ENCODE measurements at places on chromosomes 4 and X.

DNA sequence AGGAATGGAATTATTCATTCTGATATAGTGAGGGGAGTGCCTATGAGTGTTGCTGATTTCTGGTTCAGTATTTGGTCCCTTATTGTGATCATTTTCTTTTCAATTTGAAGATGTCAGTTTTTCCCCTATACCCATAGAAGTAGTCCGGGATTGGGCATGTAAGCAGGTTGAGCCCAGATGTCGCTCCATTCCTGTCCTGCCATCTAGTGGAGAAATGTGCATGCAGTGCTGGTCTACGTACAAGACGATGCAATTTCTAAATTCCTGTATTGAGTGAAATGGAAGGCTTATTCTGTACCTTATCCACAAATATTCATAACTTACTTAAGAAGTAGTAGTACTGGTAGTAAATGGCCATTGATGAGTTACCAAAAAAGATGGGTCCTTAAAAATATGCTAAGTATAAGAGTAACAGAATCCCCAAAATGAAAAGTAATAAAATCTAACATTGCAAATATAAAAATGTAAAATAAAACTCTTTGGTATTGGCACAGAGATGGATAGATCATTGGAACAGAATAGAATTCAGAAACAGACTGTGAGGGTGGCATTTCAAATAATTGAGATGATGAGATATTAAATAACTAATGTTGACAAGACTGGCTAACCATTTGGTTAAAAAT lies 60.9 kb downstream of the UGT8 start:
- DNase-seq = no peak

DNA sequence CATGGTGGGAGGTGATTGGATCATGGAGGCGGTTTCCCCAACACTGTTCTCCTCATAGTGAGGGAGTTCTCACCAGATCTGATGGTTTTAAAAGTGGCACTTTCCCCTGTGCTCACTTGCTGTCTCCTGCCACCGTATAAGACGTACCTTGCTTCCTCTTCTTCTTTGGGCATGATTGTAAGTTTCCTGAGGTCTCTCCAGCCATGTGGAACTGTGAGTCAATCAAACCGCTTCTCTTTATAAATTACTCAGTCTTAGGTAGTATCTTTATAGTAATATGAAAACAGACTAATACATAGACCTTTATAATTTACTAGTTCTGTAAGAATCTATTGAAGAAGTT lies 82.5 kb upstream of the PITX2 start:
- no peak for DNase-seq

- no peak for DNase-seq
Measured at GRCh38 chr4:6359536-6360308, 90.1 kb downstream of the WFS1 start.

GRCh38 chr4:663438-664428 lies 10.3 kb downstream of the ATP5ME start:
- peak; percentile 67 for DNase-seq

DNA sequence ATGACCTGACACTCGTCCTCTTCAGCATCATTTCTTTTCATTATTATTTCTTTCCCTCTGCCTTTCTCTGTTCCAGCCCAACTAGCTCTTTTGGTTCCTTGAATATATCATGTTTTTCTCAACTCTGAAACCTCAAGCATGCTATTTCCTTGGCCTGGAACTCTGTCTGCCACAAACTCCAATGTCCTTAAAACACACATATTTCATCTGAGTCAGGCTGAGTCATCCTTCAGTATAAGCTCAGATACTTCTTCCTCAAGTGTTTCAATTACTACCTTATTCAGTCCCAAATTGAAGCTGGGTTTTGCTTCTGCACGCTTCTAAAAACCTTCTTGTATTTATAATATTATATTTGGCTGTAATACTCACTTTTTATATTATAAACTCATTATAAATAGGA lies 424.2 kb downstream of the PDGFC start:
- no peak for DNase-seq

- DNase-seq = no peak
Measured at GRCh38 chrX:23661671-23662070, 5.6 kb upstream of the PRDX4 start.

DNA sequence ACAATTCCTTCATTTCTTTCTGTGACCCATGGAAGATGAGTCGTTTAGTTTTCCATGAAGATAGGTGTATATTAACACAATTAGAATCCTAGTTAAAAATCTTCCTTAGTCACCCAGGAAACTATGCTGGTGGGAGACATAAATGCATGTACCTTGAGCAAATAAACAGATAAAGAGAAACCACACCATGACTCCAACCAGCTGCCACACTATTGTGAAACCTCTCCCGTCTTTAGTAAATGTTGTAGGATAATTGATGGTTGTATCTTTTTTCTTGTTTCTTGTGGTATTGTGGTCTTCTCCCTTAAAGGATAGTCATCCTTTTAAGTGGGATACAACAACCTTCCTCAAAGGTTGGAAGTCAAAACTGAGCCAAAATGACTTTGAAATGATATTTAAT lies 103.8 kb upstream of the LEF1 start:
- no peak for DNase-seq

DNA sequence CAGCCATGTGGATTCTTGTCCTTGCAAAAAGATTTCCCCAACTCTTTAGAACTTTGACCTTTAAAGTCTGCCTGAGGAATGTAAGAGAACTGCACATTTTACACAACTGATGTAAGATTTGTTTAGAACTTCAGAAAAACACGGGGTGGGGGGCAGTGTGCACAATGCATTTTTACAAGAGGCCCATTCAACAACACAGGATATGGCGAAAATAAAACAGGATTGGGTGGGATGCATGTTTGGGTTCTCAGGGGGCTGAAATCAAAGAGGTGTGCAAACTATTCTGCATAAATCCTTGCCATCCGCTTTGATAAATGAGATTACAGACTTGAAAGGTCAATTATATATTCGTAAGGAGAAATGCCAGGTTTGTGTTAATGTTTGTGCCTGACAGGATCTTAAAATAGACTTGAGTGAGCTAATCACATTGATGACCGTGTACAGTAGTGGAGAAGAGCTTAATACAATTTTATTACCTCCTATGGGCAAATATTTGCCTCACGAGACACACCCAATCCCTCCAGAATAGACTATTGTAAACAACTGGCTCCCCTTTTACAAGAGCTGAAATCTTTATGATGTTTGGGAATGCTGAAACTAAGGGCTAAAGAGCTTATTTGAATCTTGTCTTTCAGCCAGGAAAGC lies 184.1 kb upstream of the LEF1 start:
- no peak for DNase-seq

- no peak for DNase-seq
Measured at GRCh38 chr4:171983935-171984805, 171.0 kb downstream of the GALNTL6 start.

DNA sequence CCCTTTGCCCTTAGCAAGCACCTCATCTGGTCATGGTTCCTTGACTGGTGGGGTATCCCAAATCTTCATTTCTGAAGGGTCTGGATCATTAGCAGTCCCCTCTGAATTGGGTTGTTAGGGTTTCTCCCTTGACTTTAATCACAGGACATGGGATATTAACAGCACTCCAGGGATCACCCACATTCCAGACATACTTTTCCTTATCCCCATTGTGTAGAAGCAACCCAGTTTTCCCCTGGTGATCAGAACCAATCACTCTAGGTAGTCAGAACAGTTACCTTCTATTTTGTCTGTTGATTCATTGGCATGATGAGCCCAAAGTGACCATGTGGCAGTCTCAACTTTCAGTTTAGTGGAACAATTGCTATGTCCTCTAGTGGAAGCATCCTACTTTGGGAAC lies 29.1 kb upstream of the GRSF1 start:
- no peak for DNase-seq

- no peak for DNase-seq
Measured at GRCh38 chr4:99447079-99447478, 11.9 kb upstream of the ADH7 start.

DNA sequence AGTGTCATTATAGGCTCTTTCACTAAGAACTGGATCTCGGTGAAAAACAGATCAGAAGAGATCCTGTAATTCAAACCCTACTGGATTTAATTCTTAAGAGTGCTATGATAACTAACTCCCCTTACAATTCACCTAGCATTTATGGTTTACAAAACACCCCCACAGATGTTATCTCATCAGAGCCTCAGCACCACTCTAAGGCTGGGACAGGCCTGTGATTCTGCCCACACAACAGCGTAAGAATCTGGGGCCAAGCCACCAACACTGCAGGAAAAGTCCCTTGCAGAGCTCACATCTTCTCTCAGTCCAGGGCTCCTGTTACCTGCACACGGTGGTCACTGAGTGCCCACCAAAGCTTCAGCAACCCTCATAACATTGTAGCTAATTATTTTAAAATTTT lies 8.9 kb downstream of the MFAP3L start:
- DNase-seq = no peak

DNA sequence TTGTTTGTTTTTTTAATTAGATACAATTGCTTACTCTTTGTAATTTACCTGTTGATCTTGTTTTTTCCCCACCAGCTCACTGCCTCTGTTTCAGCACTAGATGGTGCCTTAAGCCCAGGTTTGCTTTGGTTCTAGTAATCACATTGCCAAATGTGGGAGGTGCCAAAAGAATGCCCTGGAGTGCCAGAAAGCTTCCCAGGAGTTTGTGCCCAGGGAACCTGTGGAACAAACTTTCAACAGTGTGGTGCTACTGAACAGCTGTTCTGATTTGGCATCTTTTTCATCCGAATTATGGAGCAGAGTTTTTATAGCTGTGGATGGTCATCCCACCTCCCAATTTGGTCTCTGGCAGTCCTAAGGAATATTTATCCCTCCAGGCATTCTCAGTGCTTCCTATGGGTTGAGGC lies 1000.7 kb downstream of the STIM2 start:
- no peak for DNase-seq

DNA sequence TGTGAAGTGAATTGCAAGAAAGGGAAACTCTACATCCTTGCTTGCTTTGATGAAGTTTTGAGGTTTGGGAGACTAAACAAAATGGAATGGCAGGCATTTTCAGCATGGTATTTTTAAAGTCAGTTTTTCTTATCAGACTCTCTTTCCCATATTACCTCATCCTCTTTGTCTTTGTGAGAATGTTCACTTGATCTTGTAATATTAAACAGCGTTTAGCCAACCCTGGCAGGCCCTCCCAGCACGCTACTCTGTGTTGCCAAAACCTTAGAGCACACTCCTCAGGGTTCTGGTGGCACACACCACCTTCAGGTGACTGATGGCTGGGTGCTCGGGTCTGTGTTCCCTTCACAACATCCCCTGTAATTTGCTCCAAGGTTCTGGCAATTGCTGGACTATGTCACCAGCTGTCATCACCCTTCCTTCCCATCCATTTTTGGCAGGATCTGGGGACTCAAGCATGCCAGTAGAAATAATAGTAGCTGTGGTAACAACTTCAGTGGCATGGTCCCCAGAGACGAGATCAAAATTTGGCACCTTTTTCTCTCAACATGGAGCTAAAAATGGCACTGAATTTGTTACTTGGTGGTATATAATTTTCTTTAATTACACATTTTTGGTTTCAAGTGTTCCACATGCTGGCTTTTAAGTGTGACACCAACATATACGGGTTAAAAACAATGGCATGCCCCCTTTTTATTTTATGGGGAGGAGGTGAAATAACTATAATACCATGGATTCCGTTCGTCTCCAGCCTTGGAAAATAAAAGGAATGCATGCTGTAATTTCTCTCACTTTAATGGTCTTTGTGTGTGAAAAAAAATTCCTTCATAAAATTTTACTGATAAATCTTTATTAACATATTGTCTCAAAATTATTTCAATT lies 273.1 kb downstream of the DCTD start:
- DNase-seq = no peak

DNA sequence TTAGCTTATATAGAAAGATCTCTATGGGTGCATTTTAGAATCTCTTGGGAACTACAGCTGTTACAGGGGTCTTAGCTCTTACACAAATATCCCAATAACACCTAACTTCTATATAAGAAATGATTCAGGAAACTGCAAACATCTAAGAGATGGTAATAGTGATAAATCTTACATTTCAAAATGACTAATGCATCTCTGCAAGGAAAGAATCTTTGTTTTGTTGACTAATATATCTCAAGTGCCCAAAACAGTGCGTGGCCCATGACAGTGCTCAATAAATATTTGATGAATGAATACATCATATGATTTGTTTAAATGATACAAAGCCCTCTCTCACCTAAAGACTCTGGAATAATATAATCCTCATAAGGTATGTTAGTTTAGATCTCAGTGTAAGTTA lies 47.5 kb downstream of the CENPE start:
- no peak for DNase-seq

DNA sequence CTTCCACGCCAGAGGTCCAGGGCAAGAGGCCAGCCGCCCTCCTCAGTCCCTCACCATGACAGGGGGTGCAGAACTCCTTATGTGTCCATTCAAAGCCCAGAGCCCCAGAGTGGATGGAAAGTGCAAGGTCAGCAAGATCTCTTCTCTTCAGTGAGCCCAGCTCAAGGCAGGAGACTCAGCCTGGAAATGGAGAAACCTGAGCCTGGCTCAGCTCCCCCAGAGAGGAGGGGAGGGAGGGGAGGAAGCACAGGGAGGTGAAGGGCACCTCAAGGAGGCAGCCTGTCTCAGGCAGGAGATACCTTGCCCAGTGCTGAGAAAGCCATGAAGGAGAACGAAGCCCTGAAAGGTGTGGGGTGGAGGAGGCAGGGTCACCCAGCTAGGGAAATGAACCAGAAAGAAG lies 121.8 kb upstream of the PJA1 start:
- DNase-seq = no peak

DNA sequence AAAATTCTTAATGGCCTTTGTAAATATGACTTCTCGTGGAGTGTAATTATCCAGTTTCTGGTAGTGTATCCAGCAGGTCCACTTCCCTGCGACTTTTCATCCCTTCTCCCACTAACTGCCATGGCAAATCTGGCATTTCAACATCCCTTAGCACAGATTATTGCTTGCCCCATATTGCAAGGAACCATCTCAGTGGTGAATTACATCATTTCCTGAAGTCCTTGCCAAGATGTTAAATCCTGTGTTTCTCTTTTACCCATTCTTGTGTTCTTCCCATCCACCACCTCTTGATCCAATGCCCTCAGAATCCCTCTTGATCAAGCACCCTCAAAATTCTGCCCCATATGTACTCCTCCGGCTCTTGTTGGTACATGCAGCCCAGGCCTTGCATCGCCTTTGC lies 88.1 kb upstream of the ZNF81 start:
- DNase-seq = no peak

DNA sequence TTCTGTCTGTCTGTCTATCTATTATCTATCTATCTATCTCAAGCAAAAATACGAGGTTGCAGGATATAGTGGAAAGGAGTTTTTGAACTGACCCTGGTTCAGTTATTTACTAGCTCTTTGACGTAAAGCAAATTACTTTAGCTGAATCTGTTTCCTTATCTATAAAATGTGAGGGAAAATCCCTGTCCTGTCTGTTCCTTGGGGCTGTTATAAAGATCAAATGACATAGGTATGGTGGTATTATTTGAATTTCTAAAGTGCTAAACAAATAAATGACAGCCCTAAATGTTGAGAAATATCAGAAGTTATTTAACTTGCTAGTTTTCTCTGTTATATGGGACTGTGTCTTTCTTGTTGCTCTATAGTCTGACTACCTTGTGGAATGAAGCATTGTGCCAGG lies 55.0 kb downstream of the MAGEC1 start:
- DNase-seq = no peak

DNA sequence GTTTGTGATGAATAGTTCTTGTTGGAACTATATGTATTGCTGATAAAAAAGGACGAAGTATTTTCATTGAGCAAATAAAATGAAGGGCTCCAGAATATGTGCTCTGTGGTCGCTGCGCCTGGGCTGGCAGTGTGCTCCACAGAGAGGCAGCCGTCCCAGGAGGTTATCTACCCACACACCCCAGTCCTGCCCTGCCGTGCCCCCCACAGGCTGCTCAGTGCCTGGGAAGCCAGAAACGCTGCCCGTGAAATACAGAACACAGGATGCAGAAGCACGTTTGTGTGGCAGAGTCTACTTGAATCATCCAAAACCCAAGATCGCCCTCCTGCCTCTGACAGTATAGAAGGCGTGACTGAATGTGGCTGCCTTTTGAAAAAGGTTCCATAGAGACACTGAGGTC lies 1.4 kb downstream of the CLDN22 start:
- DNase-seq = no peak

Measured in stimulated activated CD8-positive, alpha-beta memory T cell treated with anti-CD3 and anti-CD28 coated beads, Interleukin-15, amount 100 ng/mL, for 4 hours (primary cell).